A549 treated with dexamethasone at 1 μM for 4 hours (cell line): ENCODE measurements at places on chromosomes 7 and 10. TPM values are rescaled to one million over a fixed set of nuclear protein-coding genes. Genes with fewer than 3 reads are reported as not detected.

TSC22D4 gene
- total RNA-seq = 49.8 to 72.0 TPM (median 61.8 TPM) in 5 replicates

ZNF37A gene
- 3.9 to 6.6 TPM (median 6.5 TPM) in 5 replicates for total RNA-seq

CRPPA gene
- 0.56 to 0.95 TPM (median 0.68 TPM) in 5 replicates for total RNA-seq

RASA4 gene
- 1.3 to 2.4 TPM (median 1.7 TPM) in 5 replicates for total RNA-seq

GPNMB gene
- total RNA-seq = 2.8 to 4.6 TPM (median 3.4 TPM) in 5 replicates

TMEM273 gene
- not detected in 5 replicates for total RNA-seq
